ENCODE measurements at places on chromosomes 11 and 22.

GRCh38 chr11:76339221-76339620 lies 41.7 kb downstream of the THAP12 start:
- no peak for DNase-seq

DNA sequence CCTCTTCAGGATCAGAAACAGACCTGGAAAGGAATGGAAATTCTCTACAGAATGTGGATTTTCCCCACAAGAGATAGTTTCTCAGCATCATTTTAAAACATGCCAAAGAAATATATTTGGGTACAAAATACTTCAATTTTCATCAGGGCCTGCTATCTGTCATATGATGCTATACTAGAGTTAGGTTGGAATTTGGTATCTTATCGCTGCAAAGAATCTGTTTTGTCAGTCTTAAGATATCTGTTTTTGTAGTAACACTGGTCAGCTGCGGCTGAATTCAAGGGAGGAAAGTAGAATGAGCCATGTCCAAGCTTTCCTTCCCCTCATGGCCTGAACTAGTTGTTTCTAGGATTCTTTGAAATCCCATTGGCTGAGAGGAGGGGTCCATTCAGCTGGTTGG lies 806.4 kb downstream of the KCNA4 start:
- no peak for DNase-seq

GRCh38 chr11:9756461-9756860 lies 92.6 kb downstream of the SWAP70 start:
- no peak for DNase-seq

DNA sequence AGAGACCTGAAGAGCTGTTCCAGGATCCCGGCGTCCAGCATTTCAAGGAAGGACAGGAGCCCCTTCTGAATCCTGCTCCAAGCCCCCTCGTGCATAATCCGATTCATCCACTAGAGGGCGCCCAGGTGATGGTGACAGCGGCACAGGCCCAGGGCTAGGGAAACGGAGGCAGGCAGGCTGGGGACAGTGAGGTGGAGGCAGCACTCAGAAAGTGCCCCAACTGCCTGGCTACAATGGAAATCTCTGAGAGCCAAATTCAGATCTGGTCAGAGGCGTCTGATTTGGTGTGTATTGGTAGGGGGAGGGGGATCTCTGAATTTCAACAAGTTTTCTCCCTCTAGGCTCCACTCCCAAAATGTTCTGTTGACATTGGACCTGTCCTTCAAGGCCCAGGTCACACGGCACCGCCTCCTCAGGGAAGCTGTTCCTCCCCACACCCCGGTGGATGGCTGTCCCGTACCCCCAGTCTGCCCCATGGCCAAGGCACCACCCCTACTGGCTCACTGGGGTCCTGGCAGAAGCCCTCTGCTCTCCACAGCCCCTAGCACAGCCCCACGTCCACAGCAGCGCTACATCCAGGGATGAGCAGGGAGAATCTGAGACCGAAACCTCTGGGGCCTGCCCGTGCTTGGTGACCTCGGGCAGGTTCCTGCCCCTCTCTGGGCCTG lies 142.9 kb downstream of the CRYBB2 start:
- DNase-seq = peak; percentile 38

DNA sequence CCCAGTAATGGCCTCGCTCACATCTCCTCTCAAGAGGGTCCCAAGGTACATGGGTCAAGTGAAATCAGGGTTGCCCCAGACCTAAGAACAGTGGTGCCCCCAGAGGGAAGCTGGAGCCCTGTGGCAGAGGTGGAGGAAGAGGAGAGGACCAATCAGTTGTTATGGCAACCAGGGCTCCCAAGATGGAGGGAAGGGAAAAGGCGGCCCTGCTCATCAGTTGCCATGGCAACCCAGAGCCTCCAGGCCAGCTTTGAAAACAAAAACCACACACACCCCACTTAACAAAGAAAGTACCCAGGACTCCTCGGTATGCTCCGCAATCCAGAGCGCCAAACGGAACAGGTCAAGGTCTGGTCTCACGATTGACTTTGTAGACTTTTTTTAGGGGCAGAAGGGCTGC lies 53.5 kb upstream of the SLC35C1 start:
- DNase-seq = no peak

- DNase-seq = peak; percentile 8
These were observed 649 bp downstream of the TMEM25 start for GRCh38 chr11:118531597-118532084.

- no peak for DNase-seq
These were observed 1.8 kb downstream of the SLC25A1 start for GRCh38 chr22:19176732-19177131.

DNA sequence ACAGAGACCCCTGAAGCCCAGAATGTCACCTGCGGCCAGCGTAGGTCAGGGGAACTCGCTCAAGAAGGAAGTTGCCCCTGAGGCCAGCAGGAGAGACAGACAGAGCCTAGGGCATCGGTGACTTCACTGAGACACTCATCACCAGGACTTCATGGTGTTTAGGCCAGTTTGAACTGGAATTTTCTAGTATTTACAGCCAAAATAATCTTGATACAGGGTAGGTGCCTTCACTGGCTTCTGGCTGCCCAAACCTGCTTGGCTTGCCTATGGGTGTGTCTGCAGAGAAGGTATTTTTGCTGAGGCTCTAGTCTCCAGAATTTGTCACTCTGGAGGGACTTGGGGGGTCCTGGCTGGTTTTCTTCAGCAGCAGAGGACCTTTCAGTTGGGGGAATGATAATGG lies 86.6 kb downstream of the FBXO7 start:
- no peak for DNase-seq

DNA sequence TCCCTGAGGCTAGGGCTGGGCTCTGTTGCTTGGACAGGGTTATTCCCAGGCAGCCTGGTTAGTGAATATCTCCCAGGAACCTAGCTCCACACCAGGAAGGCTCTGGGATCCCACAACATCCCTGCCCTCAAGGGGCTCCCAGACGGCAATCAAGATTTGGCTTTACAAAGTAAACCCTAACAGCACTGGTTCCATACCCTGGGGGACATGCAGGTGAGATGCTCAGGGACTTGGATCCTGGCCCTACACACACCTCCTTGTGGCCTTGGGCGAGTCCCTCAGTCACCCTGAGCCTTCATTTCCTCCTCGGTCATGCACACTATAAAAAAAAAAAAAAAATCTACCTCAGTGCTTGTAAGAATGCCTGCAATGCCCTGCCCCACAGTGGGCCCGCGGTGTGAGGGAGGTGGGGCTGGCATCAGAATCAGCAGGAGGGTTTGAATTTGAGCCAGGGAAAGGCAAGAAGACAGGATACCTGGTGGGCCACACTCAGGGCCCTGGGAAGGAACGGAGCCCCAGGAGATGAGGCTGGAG lies 86.3 kb downstream of the MORC2 start:
- no peak for DNase-seq

DNA sequence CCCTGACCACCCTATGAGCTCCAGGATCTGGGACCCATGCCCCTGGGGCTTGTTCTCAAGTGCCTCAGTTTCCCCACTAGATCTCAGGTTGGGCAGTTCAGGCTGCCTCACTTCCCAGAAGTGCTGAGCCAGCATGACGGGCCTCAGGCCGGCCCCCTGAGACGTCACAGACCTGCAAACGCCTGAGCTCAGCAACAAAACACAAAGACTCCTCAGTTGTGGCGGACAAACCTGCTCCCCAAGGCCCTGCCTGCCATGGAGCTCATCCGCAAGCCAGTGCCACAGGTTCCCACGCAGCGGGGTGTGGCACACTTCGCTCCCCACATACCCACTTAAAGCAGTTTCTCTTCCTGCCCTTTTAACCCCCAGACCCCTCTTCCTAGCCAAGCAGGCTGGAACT lies 45.2 kb downstream of the NECTIN1 start:
- DNase-seq = no peak

DNA sequence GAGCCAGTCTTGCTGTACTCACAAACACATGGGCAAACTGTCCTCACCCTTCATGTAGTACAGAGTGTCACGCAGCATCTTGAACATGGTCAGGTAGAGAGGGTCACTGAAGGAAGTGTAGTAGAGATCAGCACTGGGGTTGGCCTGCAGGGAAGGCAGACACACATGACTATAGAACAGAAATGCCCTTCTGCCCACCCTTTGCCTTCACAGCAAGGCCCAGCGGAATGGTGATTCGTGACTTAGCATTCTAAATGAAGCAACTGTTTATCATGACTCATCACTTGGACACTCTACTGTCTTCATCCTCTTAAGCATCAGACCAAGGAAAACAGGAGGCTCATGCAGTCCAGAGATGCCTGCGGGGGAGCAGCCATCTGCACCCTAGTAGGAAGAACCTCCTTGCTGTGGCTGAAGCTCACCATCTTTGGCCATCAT lies 33.4 kb downstream of the SERPIND1 start:
- no peak for DNase-seq

- DNase-seq = peak; percentile 55
These were observed 128.7 kb upstream of the TOP3B start for GRCh38 chr22:22111267-22111751.

DNA sequence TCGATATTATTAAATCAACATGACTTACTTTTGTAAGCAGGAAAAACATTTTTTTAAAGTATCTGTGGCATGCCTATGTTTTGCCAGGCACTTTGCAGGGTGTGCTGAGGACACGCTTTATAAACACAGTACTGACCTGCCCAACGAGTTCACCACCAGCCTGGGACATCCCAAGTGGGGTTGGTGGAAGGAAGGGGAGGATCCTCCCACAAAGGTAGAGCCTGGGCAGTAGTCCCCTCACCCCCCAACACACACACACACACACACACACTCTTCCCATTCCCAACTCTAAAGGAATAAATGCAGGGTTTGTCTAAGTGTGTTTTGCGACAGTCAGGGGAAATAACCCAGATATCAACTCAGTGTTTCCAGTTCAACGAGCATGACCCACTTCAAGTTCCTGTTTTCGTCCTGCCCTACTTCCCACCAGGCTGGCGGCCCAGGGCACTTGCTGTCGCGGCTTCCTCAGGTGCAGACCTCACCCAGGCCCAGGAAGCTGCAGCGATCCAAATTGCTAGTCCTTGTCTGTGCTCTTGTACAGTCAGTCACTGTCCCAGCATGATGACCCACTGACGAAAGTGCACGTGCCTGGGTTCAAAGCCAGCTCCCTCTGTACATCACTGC lies 3.1 kb downstream of the CERK start:
- DNase-seq = no peak

DNA sequence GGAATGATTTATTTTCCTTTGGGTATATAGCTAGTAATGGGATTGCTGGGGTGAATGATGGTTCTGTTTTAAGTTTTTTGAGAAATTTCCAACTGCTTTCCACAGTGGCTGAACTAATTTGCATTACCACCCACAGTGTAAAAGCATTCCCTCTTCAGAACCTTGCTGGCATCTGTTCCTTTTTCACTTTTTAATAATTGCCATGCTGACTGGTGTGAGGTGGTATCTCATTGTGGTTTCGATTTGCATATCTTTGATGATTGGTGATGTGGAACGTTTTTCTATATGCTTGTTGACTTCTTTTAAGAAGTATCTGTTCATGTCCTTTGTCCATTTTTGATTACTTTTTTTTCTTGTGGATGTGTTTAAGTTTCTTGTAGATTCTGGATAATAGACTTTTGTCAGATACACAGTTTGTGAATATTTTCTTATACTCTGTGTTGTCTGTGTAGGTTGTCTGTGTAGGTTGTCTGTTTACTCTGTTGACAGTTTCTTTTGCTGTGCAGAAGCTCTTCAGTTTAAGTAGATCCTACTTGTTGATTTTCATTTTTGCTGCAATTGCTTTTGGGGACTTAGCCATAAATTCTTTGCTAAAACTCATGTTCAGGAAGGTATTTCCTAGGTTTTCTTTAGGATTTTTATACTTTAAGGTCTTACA lies 291.8 kb upstream of the DDI1 start:
- DNase-seq = no peak

DNA sequence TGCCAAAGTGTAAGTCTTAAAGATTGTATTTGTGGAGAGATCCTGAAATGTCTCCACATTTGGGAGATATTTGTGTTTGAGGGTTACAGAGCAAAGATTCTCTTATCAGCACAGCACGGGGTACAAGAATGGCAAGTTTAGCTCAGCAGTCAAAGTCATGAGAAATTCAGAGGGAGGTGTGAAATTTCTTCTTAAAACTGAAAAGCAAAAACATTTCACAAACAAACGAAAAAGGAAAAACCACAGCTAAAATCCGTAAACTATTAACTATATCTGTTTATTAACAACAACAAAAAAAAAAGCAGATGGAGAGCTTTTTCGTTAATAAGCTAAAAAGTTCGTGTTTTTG lies 40.9 kb upstream of the ETS1 start:
- DNase-seq = no peak

DNA sequence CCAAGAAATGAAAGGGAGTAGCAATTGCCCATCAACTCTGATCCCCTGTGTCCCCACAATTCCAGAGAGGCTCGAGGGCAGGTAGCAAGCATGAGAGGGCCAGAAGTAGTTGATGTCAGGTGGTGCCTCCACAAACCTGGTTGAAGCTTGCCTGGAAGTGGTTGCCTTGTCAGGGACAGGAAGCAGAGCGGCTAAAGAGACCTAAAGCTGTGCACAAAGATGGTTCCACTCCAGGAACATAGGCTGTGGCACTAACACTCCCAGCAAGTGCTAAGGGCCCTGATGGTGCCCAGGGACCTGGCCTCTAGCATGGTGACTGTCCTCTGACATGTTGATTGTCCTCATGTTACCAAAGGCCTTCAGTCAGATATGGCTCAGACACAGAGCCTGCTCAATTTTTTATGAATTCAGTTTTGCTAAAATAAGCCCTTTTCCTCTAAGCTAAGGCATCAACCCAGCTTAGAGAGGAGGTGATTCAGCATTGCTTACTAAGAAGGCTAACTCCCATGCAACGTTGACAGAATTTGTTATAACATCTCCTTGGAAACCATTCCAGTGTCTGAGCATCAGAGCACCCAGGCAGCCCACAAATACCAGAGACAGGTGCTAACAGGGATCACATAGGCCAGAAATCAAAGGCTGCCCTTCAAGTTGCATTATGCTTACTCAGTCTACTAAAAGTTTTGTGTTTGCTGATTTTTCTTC lies 196.3 kb upstream of the ARHGAP20 start:
- no peak for DNase-seq

DNA sequence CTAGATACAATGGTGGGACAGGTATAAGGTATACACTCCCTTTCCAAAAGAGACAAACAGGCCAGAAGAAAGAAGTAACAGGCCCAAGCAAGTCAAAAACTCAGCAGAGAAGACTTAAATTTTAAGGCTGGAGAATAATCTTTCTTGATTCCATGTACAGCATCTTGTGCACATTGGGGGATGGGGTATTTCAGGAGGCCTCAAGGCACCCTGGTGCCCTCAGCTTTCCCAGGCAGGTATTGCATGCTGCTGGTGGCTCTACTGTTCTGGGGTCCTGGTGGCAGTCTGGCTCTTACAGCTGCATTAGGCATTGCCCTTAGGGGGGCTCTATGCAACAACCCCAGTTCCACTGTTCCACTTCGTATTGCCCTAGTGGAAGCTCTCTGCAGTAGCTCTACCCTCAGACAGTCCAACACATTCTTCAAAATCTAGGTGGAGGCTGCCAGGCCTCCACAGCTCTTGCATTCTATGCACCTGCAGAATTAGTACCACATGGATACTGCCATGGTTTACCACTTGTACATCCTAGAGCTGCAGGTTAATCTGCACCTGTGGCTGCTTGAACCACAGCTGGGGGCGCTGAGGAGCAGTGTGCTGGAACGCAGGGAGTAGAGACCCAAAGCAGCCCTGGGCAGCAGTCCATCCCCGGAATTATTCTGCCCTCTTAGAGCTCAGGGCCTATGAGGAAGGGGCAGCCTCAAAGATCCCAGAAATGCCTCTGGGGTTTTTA lies 4.2 kb upstream of the CTSC start:
- DNase-seq = no peak

All from stimulated activated CD4-positive, alpha-beta T cell treated with anti-CD3 and anti-CD28 coated beads, Interleukin-15, amount 100 ng/mL, for 48 hours (primary cell).